Jurkat, Clone E6-1 (cell line): ENCODE measurements at places on chromosomes 1 and 21.

GRCh38 chr1:160410406-160411005 is 10.1 kb downstream of the VANGL2 start:
- no peak for DNase-seq

DNA sequence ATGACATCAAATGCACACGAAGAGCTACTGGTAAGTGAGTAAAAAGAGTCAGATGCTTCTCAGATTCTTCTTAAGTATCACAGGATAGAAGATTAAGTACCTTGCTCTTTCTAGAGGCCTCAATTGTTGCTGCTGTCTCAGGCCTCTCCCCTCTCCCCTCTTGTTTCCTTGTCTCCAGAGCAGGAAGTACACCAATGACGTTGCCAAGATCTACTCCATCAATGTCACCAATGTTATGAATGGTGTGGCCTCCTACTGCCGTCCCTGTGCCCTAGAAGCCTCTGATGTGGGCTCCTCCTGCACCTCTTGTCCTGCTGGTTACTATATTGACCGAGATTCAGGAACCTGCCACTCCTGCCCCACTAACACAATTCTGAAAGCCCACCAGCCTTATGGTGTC is 21.3 kb upstream of the SARS1 start:
- DNase-seq = no peak

DNA sequence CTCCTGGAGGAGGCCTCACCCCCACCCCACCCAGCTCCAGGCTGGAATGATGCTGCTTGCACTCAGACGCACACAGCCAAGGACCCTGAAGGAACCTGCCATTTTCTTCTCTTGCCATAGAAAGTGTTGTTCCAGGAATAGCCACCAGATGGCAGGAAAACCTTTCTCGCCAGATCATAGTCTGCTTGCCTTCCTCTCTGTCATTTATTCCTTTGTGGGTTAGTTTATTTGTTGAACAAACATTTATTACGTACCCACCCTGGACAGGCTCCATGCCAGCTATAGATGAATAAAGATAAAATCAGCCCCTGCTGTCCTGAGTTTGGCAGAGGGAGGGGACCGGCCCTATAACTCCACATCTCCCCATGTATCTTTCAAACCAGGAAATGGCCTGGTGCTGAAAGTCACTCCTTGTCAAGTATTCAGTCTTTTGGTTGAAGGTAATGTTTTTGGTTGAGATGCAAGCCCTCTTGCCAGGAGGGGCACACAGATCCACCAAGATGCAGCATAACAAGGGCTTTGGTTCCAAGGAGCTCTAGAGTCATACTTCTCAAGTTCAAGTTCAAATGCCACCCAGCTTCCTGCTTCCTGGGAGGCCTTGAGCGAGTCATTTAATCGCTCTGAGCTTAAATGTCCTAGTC is 7.0 kb upstream of the KCNC4 start:
- DNase-seq = peak; percentile 76

GRCh38 chr1:183735069-183735860 is 69.7 kb upstream of the RGL1 start:
- DNase-seq = no peak

DNA sequence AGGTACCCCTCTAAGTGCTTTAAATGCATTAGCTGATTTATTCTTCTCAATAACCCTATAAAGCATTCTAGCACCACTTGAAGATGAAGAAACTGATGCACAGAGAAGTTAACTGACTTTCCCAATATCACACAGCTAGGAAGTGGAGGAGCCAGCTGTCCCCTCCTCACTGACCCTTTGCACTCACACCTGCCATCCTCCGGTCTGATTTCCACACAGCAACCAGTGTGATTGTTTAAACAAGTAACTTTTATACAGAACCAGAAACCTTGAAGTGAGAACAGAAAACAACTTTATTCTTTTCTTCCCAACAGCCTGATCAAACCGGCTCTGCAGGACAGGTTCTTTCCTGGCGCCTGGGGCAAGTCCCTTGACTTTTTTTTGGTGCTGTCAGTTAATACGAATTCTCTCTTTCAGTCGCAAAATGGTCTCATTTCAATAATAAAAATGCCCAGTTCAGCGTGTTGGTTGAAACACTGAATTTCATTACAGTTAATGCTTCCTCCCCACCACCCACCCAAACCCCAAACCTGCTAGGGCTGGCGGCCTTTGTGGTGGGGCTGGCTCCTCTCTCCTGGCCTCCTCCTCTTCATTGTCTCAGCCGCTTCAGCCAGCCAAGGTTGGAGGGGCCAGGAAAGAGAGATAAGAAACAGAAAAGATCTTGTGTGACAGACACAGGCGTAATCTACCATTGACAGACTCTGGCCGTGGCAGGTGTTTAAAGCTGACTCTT is 26.4 kb upstream of the EEIG2 start:
- peak; percentile 76 for DNase-seq

DNA sequence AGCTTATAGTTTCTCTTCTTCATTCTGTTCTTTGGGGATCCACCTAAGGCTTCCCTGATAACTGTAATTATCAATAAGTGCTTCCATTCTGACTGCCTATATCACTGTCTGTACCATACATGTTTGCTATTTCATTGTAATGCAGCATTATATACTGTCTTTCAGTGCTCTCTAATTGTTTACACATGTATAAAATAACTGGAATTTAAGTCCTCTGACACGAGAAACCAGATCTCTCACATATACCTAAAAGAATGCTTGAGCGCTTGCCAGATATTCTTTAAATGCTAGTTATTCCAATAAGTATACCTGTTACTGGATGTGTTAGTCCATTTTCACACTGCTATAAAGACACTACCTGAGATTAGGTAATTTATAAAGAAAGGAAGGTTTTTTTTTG is 34.7 kb downstream of the CELF3 start:
- DNase-seq = no peak

DNA sequence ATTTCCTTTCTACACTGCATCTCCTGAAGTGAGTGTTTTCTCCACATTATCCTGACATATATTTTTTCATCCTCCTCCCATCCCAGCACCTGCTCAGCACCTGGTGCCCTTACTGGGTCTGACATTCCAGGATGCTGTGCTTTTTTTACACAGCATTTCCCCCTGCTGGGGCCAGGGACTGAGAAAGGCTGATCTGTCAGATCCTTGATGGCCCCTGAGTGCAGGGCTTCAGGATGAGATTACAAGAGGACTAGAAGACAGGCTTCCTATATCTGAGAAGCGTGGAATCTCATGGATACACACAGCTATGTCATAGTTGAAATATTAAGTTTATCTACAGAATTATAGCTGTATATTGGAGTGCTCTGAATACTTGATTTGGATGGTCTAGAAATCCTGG is 24.4 kb downstream of the RCAN1 start:
- DNase-seq = no peak

DNA sequence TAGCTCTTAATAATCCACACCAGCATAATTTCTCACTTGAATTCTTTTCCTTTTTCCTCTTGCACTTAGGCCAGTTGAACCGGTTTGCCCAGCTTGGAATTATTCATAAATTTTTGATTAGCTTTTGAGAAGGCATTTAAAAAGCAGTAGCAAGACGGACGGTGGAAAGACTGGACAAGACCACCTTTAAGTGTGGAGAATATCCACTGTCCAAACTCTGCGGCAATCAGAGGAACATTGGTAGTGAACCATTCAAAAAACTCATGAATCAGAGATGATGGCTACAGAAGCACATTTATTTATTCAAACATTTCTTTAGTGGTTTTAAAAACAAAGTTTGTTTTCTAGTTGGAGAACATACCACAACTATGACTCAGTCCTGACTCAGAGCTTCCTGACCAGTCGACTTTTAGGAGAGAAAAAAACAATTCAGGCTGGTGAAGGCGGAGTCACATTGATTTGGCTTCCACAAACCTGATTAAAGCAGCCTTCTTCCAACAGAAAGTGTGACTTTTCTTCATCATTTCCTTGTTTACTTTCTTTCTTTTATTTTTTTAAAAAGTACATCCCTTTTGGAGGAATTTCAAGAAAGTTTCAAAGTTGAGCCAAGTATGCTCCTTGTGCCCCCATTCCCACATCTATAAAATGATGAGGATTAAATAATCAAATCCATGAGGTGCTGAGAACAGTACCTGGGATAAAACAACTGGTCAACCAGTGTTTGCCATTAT is 128.8 kb downstream of the ADSS2 start:
- DNase-seq = no peak

DNA sequence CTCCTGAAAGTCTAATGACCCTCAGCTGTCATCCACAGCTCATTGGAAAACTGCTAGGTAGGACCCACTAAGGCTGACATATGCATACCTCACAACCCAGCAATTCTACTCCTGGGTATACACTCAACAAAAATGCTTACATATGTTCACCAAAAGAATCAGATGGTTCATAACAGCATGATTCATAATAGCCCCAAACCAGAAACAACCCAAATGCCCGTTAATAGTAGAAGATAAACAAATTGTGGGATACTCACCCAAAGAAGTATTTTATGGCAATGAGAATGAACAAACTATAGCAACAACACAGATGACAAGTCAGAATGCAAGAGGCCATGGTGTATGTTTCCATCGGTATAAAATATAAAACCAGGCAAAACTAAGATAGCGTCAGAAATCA is 124.6 kb downstream of the HLCS start:
- no peak for DNase-seq

DNA sequence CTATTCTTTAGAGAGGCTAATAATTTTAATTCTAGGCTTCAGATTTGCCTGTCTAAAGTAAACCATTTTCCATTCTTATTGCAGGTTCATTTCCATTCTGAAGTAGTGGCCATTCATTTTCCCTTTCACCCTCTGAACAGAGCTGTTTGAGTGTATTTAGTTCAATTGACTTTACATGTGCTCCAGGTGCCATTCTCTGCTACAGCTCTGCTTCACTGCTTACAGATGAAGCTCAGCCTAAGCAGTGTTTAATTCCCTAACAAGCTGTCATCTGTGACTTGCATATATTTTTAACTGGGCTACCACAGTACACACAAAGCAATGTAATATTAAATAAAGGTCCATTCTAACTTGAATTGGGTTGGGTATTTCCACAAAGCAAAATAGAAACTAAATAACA is 1031.6 kb downstream of the KCNT2 start:
- no peak for DNase-seq

- no peak for DNase-seq
Observed at GRCh38 chr1:119767486-119767885, 1.2 kb downstream of the HMGCS2 start.

DNA sequence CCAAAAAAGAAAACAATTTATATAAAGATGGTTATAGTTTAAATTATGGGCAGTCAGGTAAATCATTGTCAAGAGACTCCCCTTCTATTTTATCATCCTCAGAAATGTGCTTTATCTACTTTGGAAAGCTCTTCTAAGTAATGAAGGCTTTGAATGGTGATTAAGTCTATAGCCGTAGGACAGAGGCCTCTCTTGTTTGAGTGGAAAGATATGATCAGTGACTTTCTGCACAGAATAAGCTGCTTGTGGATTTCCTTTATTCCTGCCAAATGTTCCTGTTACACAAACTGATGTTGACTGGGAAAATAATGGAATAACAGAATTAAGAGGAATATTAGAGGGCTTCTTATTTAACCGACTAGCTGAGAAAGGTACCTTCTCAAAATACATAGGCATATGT is 174.6 kb upstream of the IVNS1ABP start:
- no peak for DNase-seq

DNA sequence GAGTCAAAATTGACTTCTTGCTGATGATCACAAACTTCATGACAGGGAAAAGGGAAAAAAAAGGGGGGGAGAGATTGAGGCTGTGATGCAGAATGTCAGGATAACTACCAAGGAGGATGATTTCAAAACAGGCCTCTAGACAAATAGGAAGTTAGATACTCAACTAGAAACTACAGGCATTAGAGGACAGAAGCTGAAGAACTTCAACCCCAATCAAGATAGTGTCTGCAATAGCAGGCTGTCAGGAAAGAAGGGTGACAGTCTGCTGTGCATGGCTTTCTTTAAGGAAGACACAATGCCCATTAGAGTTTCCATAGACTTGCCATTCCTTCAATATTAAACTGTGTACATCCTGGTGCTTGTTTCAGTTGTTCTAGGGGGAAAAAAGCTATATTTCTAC is 257.2 kb downstream of the TTLL7 start:
- no peak for DNase-seq

- no peak for DNase-seq
Observed at GRCh38 chr1:225921734-225922709, 2.0 kb downstream of the PYCR2 start.

DNA sequence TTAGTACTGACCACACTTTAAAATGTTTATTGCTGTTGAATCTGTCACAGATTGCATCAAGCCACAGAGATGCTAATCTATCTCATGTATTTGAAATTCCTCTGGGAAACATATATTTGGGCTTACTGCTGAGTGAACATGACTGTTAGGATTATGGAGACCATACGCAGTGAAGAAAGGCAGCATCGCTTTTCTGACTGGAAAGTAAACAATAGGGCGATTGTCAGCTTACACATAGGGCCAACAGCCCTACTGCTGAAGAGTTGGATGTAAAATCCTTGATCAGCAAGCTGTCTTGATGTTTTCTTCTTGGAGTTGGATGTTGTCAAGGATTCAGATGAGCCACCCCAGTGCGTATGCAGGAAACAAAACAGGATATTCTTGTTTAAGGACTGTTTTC is 368.7 kb upstream of the ADGRL2 start:
- DNase-seq = no peak

DNA sequence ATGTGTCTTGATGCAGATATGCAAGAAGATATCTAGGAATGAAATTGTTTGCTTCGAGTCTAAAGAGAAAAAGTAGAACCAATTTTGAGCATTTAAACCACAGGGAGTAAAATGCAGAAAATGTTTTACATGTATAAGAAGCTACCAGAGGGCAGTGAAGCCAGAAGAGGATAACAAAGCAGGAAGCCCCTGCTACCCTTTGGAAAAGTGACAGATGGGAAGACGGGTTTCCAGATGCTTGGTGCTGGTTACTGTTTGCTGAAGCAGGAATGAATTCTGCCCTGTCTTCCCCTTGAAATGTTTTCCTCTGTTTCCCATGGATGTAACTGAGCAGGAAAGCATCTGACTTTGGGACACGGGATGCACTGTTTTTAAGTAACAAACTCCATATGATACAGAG is 822.2 kb downstream of the MRPL39 start:
- no peak for DNase-seq

DNA sequence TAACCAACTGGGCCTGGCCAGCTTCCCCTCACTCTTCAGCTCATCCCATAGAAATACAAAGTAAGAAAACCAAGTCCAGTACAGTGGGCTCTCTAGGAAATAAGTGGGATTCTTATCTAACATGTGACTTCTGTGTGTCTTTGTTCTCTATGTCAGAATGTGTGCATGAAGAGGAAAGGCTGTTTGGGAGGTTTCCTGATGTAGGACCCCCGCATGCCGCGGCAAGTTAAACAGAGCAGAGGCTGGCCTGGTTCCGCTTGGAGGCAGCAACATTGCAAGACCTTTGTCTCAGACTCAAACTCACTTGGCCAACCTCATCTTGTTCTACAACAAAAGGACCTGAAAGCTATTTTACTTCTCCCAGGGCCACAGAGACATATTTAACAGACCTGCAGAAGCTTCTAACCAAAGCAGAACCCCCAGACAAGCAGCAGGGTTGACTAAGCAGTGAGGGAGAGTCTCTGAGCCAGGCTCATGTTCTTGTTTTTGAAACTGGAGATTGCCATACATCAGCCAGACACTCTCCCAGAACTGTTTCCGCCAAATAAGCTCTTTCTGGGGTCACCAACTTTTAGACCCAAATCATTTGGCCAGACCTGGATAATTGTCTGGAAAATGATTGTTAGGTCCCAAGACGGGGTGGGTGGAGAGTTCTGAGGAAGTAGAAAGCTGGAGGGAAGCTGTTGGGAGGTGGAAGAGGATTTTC is 6.2 kb downstream of the MTARC2 start:
- DNase-seq = no peak

- peak; percentile 32 for DNase-seq
Observed at GRCh38 chr1:201348211-201348566, 29.3 kb downstream of the TNNT2 start.
